ENCODE measurements at places on chromosomes 16 and 17.

GRCh38 chr16:13436641-13437412 is 483.1 kb upstream of the ERCC4 start:
- no peak for DNase-seq

GRCh38 chr16:66150698-66151482 is 215.6 kb upstream of the CDH5 start:
- no peak for DNase-seq

DNA sequence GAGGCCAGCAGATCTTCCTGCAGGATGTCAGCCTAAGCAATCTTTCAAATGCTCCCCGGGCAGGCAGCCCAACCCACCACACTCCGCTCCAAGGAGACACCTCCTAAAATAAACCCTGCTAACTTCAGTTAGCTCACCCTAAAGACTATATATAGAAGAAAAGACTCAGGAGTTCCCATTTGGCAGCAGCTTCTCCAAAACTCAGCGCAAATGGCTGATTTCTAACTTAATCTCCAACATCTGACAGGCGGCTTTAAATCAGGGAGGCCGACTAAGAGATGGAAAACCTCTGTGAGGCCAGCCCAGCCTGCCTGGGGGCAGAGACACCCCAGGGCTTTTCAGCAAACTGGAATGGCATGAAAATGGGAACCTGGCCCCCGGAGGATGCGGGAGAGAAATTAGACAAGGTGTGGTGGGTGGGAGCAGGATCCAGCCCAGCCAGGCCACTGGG is 91.6 kb downstream of the XYLT1 start:
- DNase-seq, result no peak

DNA sequence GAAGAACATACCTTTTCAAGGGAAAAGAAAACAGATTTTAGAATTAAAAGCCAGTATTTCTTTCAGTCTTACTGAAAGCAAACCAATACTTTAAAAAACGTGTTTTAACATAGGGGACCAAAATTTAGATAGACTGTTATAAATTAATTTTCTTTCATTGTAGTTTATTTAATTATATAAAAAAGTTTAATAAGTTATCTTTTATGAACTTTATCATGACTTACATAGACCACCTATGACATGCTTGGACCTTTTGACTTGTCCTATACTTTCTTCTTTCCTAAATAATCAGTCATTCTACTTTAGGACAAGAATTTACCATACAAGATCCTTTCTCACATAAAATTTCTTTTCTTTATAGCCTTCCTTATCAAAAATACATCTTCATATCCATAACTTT is 102.0 kb upstream of the HAS3 start:
- no peak for DNase-seq

- no peak for DNase-seq
Measured at GRCh38 chr17:57707892-57708291, 37.2 kb downstream of the CCDC182 start.

GRCh38 chr17:39455919-39456318 is 4.9 kb upstream of the MED1 start:
- no peak for DNase-seq

- peak; percentile 61 for DNase-seq
Measured at GRCh38 chr16:81723098-81723723, 55.9 kb upstream of the PLCG2 start.

GRCh38 chr17:73021771-73022170 is 70.7 kb downstream of the SLC39A11 start:
- no peak for DNase-seq

- no peak for DNase-seq
Measured at GRCh38 chr17:42697108-42697811, 14.9 kb downstream of the CNTNAP1 start.
